ENCODE measurements at places on chromosomes 4 and X. TPM values are rescaled to one million over a fixed set of nuclear protein-coding genes. Genes with fewer than 3 reads are reported as not detected.

RTL5 gene
- total RNA-seq, result 0.57 TPM

WDFY3 gene
- total RNA-seq, result 30.9 TPM

PNCK gene
- total RNA-seq, result 0.82 TPM

CXCL6 gene
- 0.57 TPM for total RNA-seq

MTNR1A gene
- not detected for total RNA-seq

GC gene
- total RNA-seq, result not detected

GRCh38 chr4:152996111-152996571 lies 60.0 kb downstream of the FHDC1 start:
- DNase-seq, result no peak
- H3K27ac ChIP-seq, result peak overlapping the region; percentile 81
- no peaks in the 10 kb centered on the region for H3K36me3 ChIP-seq

GRCh38 chr4:173565281-173565680 lies 35.3 kb upstream of the HAND2 start:
- H3K36me3 ChIP-seq, result no peaks in the 10 kb centered on the region
- no peaks in the 10 kb centered on the region for H3K27me3 ChIP-seq
- H3K4me3 ChIP-seq, result no peak overlapping the region
- no peak for DNase-seq
- H3K27ac ChIP-seq, result no peak overlapping the region
- no peaks in the 10 kb centered on the region for H3K4me1 ChIP-seq

- H3K27me3 ChIP-seq, result no peaks in the 10 kb centered on the region
- no peak overlapping the region for H3K27ac ChIP-seq
- no peaks in the 10 kb centered on the region for H3K36me3 ChIP-seq
These were observed 349.7 kb downstream of the ACTRT1 start for GRCh38 chrX:127702527-127702926.

DNA sequence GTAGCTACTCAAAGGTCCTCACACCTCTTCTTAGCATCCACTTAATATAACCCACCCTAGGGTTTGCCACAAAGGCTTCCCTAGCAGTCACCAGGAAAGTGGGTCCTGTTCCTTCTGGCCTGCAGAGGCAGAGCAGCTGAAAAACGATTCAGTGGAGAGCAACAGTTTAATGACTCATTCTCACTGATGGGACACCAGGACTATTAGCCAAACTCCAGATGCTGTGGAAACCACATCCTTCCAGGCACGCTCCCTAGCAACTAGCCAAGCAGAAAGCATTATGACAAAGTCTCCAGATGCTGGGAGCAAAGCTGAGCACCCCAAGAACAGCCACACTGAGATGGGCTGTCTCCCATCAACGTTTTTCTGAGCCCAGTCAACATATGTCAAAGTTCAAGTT lies 30.3 kb upstream of the UTP14A start:
- DNase-seq, result no peak
- no peaks in the 10 kb centered on the region for H3K27me3 ChIP-seq
- no peaks in the 10 kb centered on the region for H3K4me1 ChIP-seq

GRCh38 chr4:105137121-105137875 lies 9.4 kb upstream of the TET2 start:
- no peaks in the 10 kb centered on the region for H3K27me3 ChIP-seq
- no peak overlapping the region for H3K27ac ChIP-seq
- peaks cover 14% of the 10 kb centered on the region for H3K4me1 ChIP-seq
- H3K4me3 ChIP-seq, result no peak overlapping the region
- H3K36me3 ChIP-seq, result no peaks in the 10 kb centered on the region

DNA sequence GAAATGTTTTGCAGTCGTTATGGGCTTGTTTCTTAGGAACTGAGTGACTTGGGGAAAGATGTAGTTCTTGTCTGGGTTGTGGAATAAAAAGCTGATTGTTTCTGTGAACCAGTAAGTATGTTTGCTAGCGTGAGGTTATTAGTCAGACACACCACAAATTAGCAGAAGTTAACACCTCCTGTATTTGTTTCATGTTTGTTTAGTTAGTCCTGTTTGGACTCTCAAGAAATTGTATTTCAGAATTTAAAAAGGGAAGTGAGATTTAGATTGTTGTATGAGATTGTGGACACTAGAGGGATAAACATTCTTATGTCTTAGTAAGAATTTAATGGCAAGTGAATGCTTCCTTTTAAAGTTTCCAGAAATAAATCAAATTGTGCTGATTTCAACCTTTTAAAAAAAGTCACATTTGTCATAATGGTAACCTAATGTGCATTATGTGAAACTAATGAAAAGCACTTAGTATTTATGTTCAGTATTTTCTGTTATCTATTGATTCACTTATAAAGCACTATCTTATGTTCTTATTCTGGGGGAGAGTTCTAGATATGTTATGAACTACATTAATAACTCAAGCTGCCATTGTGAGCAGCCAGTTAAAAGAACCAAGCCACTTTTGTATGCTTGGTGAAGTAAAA lies 25.6 kb downstream of the ATP10D start:
- H3K36me3 ChIP-seq, result peaks cover 3% of the 10 kb centered on the region
- DNase-seq, result no peak
- peaks cover 13% of the 10 kb centered on the region for H3K4me1 ChIP-seq
- H3K27ac ChIP-seq, result no peak overlapping the region
- H3K4me3 ChIP-seq, result no peak overlapping the region
- H3K27me3 ChIP-seq, result no peaks in the 10 kb centered on the region

GRCh38 chrX:72470532-72471223 lies 102.0 kb downstream of the HDAC8 start:
- no peaks in the 10 kb centered on the region for H3K4me1 ChIP-seq
- DNase-seq, result no peak
- H3K27me3 ChIP-seq, result no peaks in the 10 kb centered on the region
- no peak overlapping the region for H3K4me3 ChIP-seq
- no peak overlapping the region for H3K27ac ChIP-seq
- H3K36me3 ChIP-seq, result no peaks in the 10 kb centered on the region

DNA sequence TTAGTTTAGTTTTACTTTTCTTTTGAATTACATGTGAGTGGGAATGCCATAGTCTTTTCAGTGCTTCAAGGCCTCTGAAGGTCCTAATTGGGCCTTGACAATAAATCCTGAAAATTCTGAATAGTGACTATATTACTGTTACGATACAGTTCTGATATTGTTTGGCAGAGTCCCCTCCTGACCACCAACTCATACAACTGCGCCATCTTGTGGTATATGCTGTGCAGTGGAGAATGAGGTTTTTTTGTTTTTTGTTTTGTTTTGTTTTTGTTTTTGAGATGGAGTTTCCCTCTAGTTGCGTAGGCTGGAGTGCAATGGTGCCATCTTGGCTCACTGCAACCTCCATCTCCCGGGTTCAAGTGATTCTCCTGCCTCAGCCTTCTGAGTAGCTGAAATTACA lies 56.6 kb upstream of the CHRDL1 start:
- H3K27me3 ChIP-seq, result no peaks in the 10 kb centered on the region
- no peaks in the 10 kb centered on the region for H3K36me3 ChIP-seq
- H3K4me1 ChIP-seq, result no peaks in the 10 kb centered on the region
- no peak for DNase-seq
- H3K4me3 ChIP-seq, result no peak overlapping the region

DNA sequence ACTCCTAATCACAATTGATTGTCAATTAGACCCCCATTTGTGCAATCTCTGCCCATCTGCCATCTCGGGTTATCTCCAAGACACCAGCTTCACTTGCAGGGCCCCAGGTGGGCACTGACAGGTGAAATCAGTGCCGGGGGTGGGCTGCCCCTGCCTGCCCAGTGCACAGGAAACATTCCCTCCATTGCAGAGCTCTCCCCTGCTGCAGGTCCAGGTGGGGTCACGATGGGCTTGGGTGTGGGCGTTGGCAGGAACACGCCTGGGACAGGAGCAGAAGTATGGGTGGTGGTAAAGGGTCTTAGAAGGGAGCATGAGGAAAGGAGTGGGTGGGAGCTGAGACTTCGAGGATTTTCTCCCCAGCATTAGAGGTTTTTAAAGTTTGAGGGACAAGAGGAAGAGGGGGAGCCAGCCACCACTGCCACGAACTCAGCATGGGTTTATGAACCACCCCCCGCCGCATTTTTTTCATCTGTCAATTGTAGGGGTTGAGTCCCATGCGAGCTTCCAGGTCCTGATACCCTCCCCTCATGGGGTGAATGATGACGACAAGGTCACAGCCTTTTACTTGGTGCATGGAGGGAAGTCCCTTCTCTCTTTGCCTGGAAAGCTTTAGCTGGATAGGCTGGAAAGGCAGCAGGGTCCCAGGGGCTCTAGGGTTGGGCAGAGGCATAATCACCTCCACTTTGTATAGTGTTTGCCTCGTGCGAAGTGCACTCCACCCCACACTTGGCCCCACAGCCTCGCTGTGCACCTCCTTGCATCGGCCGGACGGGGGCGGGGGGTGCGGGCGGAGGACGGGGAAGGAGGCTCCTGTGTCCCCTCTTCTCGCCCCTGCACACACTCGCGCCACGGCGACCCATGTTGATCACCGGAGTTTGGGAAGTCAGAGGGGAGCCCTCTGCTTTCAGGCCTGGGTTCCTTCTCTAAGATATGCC lies 3.5 kb upstream of the NKX1-1 start:
- peaks cover 42% of the 10 kb centered on the region for H3K4me1 ChIP-seq
- DNase-seq, result no peak
- peaks cover 44% of the 10 kb centered on the region for H3K27me3 ChIP-seq
- no peak overlapping the region for H3K27ac ChIP-seq

DNA sequence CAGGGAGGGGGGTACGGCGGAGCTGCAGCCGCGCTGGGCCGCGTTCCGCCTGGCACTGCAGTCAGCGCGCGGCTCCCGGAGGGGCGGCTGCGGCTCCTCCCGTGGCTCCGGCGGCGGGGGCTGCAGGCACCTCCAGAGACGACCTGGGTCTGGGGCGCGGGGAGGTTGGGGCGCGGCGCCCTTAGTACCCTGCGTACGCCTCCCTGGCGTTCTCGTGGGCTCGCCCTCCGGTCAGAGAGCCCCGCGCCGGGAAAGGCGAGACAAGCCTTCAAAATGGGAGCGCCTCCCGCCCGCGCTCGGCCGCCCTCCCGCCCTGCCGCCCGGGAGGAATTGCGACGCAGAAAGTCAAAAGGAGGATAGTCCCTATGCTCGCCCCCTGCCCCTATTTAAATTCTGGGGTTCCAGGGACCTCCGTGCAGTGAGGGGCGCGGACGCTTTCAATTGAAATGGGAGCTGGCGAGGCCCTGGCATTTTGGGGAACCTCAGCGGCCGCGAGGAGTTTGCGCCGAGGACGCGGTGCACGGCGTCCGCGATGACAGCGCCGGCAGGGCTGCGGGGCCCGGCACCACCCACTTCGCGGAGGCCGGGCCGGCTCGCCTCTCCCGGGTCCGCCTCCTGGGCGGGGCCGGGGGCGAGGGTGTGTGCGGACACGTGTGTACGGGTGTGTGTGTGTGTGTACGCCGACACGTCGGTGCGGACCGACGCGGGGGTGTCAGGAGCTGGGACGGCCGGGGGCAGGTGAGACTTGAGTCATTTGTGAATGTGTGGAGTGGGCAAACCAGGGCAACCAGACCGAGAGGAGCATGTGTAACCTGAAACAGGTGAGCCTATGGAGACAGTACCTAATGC lies 544 bp downstream of the HERC3 start:
- H3K27me3 ChIP-seq, result no peaks in the 10 kb centered on the region
- H3K4me3 ChIP-seq, result peak overlapping the region; percentile 99
- no peaks in the 10 kb centered on the region for H3K36me3 ChIP-seq

DNA sequence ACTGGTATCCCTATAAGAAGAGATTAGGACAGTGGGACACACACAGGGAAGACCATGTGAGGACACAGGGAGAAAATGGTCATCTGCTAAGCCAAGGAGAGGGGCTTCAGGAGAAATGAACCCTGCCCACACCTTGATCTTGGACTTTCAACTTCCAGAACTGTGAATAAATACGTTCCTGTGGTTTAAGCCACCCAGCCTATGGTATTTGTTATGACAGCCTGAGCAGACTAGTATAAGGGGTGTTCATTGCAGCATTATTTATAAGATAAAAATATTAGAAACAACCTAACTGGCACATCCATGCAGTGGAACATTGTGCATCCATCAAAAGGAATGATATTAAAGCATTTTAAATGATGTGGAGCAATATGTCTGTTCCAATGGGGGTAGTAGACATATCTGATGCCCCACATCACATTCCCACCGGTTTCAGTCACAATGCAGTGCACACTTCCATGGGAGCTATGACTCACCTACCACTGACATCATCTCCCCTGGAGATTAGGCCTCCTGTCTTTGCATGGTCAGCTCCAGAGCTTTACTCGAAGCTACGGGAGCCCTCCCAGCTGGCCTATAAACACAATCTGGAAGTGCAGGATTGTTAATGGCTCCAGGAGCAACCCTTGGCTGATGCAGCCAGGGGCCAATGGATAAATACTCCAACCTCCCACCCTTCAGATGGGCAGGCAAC lies 38.9 kb upstream of the MAMLD1 start:
- no peak overlapping the region for H3K4me3 ChIP-seq
- H3K27me3 ChIP-seq, result no peaks in the 10 kb centered on the region
- no peaks in the 10 kb centered on the region for H3K4me1 ChIP-seq
- H3K36me3 ChIP-seq, result no peaks in the 10 kb centered on the region
- H3K27ac ChIP-seq, result no peak overlapping the region

DNA sequence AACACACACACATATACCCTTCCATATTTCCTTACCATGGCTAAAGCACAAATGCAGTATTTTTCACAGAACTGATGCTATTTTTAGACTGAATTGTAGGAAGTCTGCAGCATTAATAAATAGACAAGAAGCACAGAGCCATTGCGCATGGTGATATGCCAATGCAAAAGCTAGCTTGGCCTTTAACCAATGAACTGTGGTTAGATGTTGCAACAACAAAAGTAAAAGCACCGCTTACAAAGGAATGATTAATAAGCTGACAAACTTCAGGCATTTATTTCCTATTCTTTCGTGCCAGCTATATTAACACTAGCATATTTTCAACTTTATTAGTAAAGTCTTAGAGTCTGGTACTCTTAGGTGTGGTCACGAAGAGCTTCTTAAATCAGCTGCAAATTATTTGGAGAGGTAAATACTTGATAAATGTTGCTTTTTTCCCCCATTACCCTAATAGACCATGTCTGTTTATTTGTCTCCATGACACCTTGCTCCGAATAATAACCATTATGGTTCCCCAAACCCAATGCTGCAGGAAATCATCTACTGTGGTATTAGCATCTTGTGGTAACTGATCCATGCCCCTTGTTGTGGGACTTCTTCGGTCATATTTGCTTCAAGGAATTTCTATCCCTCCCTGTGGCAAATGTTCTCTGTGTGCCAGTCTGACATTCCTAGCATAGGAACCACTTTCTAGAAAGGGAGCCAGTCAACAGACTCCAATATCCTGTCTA lies 306.1 kb upstream of the TAPT1 start:
- H3K27ac ChIP-seq, result peak overlapping the region; percentile 23
- H3K4me1 ChIP-seq, result no peaks in the 10 kb centered on the region
- no peak for DNase-seq
- H3K27me3 ChIP-seq, result no peaks in the 10 kb centered on the region
- no peaks in the 10 kb centered on the region for H3K36me3 ChIP-seq

DNA sequence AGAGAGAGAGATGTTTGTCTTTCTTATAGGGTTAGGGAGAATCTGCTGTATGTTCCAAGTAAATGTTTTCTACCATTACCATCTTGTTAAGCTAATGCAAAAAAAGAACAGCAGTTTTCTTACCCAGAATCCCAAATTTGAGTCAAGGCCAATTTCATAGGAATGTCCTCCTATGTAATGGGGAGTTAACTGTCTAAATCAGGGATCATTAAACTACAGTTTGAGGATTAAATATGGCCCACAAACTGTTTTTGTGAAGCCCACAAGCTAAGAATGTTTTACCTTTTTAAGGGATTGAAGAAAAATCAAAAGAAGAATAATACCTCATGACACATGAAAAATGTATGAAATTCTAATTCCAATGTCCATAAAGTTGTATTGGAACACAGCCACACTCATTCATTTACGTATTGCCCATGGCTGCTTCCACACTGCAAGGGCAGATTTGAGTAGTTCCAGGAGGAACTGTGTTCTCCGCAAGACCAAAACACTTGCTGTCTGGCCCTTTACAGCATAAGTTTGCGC lies 113.2 kb upstream of the SPRY1 start:
- H3K4me3 ChIP-seq, result no peak overlapping the region
- no peak overlapping the region for H3K27ac ChIP-seq
- H3K36me3 ChIP-seq, result no peaks in the 10 kb centered on the region
- no peaks in the 10 kb centered on the region for H3K27me3 ChIP-seq

Data from esophagus squamous epithelium (tissue), 5 donors.